ENCODE measurements at places on chromosomes 13 and 19.

- no peaks in the 10 kb centered on the region for H3K27me3 ChIP-seq
- no peak for DNase-seq
- H3K4me1 ChIP-seq = no peaks in the 10 kb centered on the region
- H3K27ac ChIP-seq = no peak overlapping the region
- H3K4me3 ChIP-seq = no peak overlapping the region
Measured at GRCh38 chr19:4258181-4258580, 11.3 kb downstream of the YJU2 start.

DNA sequence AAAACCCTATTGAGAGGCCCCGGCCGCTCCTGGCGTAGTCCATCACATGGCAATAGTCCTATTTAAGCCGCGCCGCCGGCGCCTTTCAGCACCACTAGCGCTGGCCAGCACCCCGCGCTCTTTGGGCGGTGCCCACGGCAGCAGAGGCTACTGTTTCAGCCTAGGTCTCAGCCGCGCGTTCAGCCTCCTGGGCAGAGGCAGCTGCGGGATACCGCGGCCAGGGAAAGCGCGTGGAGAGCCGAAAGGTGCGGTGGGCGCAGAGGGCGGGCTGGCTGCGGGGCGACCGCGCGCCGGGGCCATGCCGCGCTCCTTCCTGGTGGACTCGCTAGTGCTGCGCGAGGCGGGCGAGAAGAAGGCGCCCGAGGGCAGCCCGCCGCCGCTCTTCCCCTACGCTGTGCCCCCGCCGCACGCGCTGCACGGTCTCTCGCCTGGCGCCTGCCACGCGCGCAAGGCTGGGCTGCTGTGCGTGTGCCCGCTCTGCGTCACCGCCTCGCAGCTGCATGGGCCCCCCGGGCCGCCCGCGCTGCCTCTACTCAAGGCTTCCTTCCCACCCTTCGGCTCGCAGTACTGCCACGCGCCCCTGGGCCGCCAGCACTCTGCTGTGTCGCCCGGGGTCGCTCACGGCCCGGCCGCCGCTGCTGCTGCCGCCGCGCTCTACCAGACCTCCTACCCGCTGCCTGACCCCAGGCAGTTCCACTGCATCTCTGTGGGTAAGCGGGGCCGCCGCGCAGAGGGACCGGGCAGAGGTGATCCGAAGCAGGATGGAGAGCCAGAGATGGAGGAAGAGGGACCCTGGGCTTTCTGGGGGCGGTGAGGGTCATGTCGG is at the start of gene GSX1:
TSS of gene GSX1 (plus strand) at position 91 of the 826 bp plus-strand sequence. CDS start at position 299, 208 bp downstream.
- H3K27ac ChIP-seq = no peak within 1 kb of the TSS
- peaks cover 84% of the 10 kb centered on the region for H3K27me3 ChIP-seq
- H3K4me3 ChIP-seq = peak within 1 kb of the TSS; percentile 80
- no peaks in the 10 kb centered on the region for H3K36me3 ChIP-seq
- peak; percentile 65 for DNase-seq
- H3K4me1 ChIP-seq = peaks cover 33% of the 10 kb centered on the region

- no peak overlapping the region for H3K27ac ChIP-seq
- no peaks in the 10 kb centered on the region for H3K36me3 ChIP-seq
- H3K27me3 ChIP-seq = no peaks in the 10 kb centered on the region
- no peak overlapping the region for H3K4me3 ChIP-seq
- H3K4me1 ChIP-seq = no peaks in the 10 kb centered on the region
- DNase-seq = no peak
Measured at GRCh38 chr13:101307181-101307701, 109.1 kb downstream of the NALCN start.

- H3K27ac ChIP-seq = no peak overlapping the region
- no peak overlapping the region for H3K4me3 ChIP-seq
- no peaks in the 10 kb centered on the region for H3K4me1 ChIP-seq
Measured at GRCh38 chr13:73198991-73199411, 140.2 kb downstream of the KLF5 start.

- peak overlapping the region; percentile 61 for H3K4me3 ChIP-seq
- peaks cover 2% of the 10 kb centered on the region for H3K36me3 ChIP-seq
- H3K27me3 ChIP-seq = peaks cover 74% of the 10 kb centered on the region
- no peak for DNase-seq
- no peak overlapping the region for H3K27ac ChIP-seq
Measured at GRCh38 chr19:35868823-35869326, 501 bp downstream of the APLP1 start.

- H3K27ac ChIP-seq = no peak overlapping the region
- H3K27me3 ChIP-seq = no peaks in the 10 kb centered on the region
- no peaks in the 10 kb centered on the region for H3K4me1 ChIP-seq
- no peaks in the 10 kb centered on the region for H3K36me3 ChIP-seq
Measured at GRCh38 chr13:85441364-85441763, 357.9 kb downstream of the SLITRK6 start.

DNA sequence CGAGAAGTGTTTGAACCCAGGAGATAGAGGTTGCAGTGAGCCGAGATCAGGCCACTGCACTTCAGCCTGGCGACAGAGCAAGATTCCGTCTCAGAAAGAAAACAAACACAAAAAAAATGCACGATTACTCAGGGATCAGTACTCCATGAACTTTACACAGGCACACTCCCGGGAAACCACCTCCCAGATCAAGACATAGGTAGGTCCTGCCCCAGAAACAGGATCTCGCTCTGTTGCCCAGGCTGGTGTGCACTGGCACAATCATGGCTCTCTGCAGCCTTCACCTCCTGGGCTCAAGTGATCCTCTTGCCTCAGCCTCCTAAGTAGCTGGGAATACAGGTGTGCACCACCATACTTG is 11.2 kb downstream of the VASP start:
- DNase-seq = no peak
- H3K4me1 ChIP-seq = peaks cover 30% of the 10 kb centered on the region
- H3K4me3 ChIP-seq = no peak overlapping the region
- peaks cover 20% of the 10 kb centered on the region for H3K36me3 ChIP-seq
- no peaks in the 10 kb centered on the region for H3K27me3 ChIP-seq

GRCh38 chr19:16893686-16893989 is 4.8 kb downstream of the F2RL3 start:
- peaks cover 15% of the 10 kb centered on the region for H3K4me1 ChIP-seq
- no peak for DNase-seq
- no peak overlapping the region for H3K27ac ChIP-seq
- H3K4me3 ChIP-seq = no peak overlapping the region
- H3K27me3 ChIP-seq = peaks cover 72% of the 10 kb centered on the region
